ENCODE measurements at places on chromosomes 7 and 10.

GRCh38 chr7:103687951-103688350 is 241.9 kb upstream of the SLC26A5 start:
- no peak for DNase-seq

DNA sequence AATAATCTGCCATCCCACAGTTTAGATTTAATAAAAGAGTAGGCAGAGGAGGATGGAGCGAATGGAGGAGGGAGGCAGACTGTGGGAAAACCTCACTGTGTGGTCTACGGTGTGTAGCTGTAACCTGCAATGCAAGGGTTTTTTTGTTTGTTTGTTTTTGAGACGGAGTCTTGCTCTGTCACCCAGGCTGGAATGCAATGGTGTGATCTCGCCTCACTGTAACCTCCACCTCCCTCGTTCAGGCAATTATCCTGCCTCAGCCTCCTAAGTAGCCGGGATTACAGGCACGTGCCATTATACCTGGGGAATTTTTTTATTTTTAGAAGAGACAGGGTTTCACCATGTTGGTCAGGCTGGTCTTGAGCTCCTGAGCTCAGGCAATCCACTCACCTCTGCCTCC is 184.6 kb upstream of the PLXNA4 start:
- DNase-seq = no peak

DNA sequence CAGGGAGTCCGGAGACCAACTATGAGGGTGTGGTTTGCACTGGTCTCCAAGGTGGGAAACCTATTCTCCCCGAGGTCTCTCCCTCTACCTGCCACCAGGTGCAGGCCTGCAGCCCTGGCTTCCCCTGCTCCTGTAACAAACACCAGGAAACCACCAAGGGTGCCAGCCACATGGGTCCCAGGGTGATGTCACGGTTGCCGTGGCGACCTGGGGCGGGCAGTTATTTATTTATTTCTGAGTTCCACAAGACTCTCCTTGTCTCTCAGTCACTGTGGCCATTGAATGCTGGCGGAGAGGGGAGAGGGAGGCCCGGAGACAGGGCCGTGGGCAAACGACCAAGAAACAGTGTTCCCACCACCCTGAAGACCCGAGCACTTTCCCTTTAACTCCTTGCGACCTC is 27.0 kb downstream of the MMD2 start:
- DNase-seq = no peak

DNA sequence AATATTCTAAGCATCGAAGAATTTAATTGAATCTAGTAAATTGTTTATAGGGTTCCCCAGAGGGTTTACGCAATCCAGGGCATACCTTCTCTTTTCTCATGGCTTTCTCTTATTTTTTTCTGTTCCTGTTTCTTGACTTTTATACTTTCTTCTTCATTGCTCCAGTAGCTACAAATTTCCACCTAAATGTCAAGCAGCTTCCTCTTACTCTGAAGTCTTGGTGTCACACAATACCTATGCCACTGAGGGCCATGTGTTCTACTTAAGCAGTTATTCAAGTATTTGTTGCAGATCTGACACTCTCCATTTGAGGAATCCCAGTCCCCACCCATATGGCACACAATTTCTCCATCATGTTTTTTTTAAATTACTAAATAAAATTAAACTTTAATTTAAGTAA is 343.1 kb upstream of the MBL2 start:
- DNase-seq = no peak

DNA sequence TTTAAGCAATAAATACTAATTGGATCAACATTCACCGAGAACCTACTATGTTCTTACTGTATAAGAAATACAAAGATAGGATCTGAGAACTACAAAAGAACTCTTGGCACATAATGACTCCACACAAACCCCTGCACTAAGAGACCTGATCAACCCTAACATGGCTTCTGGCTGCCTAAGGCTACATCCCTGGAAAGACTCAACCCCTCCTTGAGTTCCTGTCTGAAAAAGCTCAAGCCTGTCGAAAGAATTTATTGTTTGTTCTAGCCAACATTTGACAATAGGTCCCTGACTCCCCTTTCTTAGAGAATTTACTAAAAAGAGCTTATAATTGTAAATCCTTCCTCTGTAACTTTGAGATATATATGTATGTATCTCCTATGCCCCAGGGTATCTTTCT is 125.3 kb upstream of the SGCE start:
- DNase-seq = no peak

GRCh38 chr10:124447751-124448466 is 1.9 kb downstream of the NKX1-2 start:
- DNase-seq = no peak

GRCh38 chr7:43496596-43496995 is 86.3 kb upstream of the STK17A start:
- no peak for DNase-seq

- peak; percentile 41 for DNase-seq
Measured at GRCh38 chr7:151060416-151061212, 1.2 kb downstream of the SLC4A2 start.

GRCh38 chr7:134014935-134015334 is 112.2 kb upstream of the LRGUK start:
- DNase-seq = no peak

GRCh38 chr7:87151002-87151728 is 1.1 kb upstream of the DMTF1 start:
- DNase-seq = no peak

DNA sequence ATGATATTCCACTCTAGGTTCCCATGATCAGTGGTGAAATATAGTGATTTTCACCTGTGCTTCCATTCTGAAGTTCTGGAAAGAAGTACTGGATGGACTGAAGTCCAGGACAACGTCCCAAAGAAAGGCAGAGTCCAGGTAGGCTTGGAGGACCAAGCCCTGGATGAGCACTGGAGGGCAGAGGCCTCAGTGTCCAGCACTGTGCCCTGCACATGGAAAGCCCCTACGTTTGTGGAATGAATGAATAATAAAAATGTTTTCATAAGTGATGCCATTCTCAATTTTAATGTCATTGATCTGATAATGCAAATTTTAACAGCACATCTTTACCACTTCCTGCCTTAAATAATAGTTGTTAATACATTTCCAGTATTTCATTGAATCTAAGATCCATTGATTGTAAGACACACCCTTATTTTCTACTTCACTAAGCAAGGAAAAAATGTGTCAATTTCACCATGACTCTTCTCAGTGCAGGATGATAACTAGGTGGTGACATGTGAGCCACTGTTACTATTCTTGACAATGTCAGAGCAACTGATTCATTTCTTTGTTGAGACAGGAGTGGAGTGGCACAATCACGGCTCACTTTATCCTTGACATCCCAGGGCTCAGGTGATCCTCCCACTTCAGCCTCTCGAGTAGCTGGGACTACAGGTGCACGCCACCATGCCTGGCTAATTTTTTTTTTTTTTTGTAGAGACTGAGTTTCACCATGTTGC is 35.2 kb downstream of the ZNF783 start:
- no peak for DNase-seq

- no peak for DNase-seq
Measured at GRCh38 chr7:155002411-155003091, 373 bp downstream of the PAXIP1 start.

DNA sequence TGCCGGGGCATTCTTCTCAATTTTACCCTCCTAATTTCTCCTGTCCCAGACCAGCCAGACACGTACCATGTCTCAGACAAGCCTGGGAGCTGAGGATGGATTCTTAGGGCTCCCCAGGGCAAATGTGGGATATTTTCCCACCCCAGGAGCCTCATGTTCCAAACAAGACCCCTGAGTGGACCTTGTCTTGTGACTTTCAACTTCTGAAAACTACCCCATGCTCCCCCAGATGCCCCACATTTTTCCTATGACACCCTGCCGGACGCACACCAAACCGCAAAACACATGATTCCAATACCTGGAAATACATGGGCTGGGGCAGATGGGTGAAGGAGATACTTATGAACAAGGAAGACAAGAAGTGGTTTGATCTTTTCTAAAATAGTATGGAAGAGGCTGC is 874 bp downstream of the GIMAP5 start:
- DNase-seq = peak; percentile 28

GRCh38 chr7:77866370-77866769 is 67.8 kb downstream of the PHTF2 start:
- no peak for DNase-seq

DNA sequence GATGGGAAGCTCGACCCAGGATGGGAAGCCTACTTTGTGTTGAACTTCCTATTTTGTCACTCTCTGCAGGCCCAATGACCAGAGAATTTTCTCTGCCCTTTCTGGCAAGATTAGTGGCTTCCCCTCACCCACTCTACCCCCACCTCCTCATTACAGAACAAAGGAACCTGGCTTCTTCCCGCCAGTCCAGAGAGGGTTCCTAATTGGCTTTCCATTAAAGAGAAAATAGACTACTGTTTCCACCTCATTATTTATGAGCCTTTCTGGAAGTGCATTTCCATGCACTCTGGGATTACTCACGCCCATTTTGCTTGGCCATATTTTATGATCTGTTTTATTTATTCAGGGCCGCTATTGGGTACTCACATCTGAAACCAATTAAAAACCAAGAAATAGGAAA is 94.9 kb upstream of the TCF7L2 start:
- DNase-seq = no peak

- DNase-seq = no peak
Measured at GRCh38 chr7:513521-514166, 6.0 kb downstream of the PDGFA start.

- DNase-seq = peak; percentile 34
Measured at GRCh38 chr10:77641788-77642397, 4.3 kb upstream of the KCNMA1 start.

DNA sequence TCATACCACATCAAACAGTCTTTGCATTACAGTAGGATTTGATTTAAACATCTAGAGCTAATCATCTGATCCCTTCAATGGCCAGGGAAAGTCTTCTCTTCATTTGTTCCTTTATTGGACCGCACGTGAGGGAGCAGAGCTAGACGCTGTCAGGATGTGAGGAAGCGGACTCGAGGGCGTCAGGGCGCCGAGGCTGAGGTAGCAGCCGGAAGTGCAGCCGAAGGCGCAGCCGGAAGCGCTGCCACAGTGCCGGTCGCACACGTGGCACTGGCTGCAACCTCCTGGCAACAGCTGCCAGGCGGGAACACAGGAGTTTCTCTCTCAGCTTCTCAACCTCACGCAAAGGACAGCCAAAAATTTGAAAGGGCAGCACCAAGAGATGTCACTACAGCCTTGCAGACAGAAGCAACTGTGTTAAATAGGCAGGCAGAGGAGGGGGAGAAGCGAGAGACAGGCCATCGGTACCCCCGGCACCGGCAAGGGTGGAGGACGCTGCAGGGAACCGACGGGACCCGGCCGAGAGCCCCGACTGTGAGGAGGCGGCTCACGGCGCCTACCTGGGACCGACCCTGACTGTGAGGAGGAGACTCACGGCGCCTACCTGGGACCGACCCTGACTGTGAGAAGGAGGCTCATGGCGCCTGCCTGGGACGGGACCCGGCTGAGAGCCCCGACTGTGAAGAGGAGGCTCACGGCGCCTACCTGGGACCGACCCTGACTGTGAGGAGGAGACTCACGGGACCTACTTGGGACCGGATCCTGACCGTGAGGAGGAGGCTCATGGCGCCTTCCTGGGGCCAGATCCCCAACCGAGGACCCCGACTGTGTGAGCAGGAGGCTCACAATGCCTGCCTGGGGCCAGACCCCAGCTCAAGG is 32.3 kb downstream of the VIPR2 start:
- DNase-seq = peak; percentile 21

- peak; percentile 73 for DNase-seq
Measured at GRCh38 chr10:7484456-7485243, 73.8 kb upstream of the SFMBT2 start.

DNA sequence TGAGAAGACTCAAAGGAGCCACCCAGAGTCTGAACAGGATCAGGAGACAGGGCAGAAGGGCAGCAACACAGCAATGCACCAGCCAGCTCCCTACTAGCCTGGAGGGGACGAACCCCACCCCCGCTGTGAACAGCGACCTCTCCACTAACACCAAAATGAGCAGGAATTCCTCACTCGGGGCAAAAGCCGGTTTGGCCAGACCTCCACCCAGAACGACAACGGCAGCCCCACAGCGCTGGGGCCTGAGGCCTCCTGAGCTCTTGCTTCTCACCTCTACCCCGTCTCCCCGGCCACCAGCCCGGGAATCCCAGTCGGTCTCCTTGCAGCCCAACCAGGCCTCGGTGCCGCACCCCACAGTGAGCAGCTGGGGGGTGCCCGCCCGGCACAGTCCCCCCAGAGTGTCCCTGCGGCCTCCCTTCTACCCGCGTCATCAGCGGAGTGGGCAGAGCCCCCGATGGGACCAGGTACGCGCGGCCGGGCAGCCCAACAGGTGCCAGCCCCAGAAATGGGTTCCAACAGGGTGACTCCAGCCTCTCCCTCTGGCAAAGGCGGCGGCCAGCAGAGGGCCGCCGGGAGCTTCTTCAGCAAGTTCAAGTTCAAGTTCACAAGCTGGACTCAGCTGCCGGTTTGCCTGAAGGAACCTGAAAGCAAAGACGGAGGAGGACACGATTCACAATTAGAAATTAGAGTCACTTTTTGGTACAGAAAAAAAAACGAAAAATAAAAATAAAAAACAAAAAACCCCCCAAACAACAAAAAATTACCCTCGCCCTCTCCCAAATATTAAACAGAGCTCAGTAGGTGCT is 129.0 kb downstream of the MARCHF5 start:
- no peak for DNase-seq

- no peak for DNase-seq
Measured at GRCh38 chr10:12504628-12505027, 155.3 kb downstream of the CAMK1D start.

DNA sequence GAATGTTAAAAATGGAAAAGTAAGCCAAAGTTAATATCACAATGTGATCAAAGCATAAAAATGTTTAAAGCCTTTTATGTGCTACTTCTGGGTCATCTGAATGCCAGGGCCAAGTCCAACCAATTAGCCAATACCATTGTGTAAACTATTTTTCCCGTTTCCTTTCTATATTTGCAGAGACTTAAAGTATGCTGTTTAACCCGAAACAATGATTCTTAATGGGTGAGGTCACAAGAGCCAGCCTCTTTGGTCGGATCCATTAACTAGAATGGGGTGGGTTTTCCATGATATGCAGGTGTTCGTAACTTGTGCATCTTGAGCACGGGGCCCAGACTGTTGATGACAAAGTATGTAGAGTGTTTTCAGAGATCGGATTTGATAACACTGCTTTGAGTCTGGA is 111.3 kb upstream of the IGFBP3 start:
- DNase-seq = no peak

DNA sequence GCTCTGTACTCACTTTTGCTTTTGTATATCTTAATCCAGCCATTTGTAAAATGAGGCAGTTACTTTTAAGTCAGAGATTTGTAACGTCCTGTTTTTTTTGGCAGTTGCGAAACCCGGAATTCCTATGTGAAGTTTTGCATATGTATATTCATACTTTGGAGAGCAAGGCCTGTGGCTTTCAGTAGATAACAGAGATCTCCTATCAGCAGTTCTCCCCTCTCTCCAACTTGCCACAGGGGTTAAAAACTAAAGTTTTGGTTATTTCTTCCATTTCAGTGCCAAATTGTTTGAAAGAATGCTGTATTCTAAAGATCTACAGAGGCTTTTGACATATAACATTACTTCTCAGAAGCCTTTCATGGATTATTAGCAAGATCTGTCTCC is 102.4 kb downstream of the EXOC4 start:
- DNase-seq = no peak

- no peak for DNase-seq
Measured at GRCh38 chr7:76267107-76267893, 35.2 kb upstream of the HSPB1 start.
